H7 (cell line): ENCODE measurements at places on chromosomes 12 and 14. TPM values are rescaled to one million over a fixed set of nuclear protein-coding genes. Genes with fewer than 3 reads are reported as not detected.

The TMEM119 gene
- total RNA-seq, result 0.24 and 0.85 TPM in 2 replicates

The DCN gene
- 0.22 TPM in 1 of 2 replicates, not detected in the other for total RNA-seq

- DNase-seq, result no peak
Measured at GRCh38 chr14:61558271-61558670, 137.0 kb upstream of the HIF1A start.

The HAL gene
- 0.10 and 0.15 TPM in 2 replicates for total RNA-seq

The TMCC3 gene
- 0.62 and 1.3 TPM in 2 replicates for total RNA-seq

- DNase-seq, result no peak
Measured at GRCh38 chr12:69167648-69168165, 71.7 kb upstream of the CPSF6 start.

DNA sequence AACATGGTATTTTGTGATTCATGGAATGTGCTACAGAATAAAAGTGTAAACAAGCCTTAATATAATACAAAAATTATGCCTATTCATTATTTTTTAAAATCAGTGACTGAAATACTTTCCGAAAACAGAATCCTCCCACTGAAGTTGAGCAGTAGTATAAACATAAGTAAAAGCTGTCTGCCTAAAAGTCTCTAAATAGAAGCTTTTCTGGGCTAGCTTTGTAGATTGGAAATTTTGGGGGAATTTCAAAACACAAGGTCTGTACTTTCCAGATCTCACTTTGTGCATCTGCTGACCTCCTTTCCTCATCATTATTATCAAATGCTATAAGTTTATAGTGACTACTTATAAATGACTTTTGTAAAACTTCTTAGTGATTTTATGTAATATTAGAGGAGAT, 80.4 kb upstream of the TRHDE start:
- DNase-seq, result no peak

DNA sequence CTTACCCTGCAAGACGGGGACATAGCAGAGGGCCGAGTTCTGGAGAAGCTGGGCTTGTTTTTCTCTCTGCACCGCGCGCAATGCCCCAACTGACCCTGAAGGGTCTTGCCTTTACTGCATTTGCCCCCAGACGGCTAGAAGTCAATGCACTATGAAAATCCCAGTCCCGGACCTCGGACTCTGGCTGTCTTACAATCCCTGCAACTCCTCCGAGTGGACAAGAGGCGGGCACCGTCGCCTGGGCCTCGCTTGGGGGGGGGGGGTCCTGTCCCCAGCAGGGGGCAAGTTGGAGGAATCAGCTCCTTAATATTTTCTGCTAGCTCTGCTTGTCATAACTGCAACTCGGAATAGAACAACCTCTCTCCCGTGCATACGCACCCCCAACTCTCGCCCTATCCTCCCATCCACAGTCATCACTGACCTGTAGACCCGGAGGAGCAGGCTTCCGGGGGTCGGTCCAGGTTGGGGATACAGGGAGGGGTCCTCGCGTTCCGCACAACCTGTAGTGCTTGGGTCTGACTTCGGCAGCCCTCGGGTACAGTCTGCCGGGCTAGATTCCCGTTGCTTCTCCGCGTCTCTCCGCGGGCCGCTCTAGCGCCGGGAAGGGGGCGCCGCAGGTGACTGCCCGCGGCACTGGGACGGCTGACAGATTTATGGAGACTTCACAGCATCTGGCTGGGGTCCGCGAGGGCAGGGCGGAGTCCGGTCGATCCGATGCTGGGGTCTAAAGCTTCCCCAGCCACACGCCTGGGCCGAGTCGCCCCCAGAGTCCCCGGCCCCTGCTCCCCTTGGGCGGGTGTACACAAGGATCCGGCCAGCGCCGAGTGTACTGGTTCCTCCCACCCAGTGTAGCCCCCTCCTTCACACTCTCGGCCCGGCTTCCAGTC, 3.3 kb upstream of the PAX9 start:
- peak; percentile 71 for DNase-seq

DNA sequence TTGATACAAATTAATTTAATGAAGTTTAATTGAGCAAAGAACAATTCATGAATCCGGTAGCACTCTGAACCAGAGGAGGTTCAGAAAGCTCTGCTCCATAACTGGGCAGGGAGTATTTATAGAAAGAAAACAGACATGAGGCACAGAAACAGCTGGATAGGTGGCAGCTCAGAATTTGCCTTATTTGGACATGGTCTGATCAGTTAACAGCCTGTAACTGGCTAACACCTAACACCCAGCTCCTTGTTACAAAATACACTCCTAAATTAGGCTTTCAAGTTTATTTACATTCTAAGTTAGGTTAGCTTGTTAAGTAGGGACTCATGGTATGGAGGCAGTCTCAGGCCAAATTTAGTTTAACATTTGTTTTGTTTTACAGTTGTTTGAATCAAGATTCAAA, 67.8 kb upstream of the TMCC3 start:
- DNase-seq, result no peak

GRCh38 chr12:113655919-113656318, 184.2 kb upstream of the LHX5 start:
- no peak for DNase-seq

DNA sequence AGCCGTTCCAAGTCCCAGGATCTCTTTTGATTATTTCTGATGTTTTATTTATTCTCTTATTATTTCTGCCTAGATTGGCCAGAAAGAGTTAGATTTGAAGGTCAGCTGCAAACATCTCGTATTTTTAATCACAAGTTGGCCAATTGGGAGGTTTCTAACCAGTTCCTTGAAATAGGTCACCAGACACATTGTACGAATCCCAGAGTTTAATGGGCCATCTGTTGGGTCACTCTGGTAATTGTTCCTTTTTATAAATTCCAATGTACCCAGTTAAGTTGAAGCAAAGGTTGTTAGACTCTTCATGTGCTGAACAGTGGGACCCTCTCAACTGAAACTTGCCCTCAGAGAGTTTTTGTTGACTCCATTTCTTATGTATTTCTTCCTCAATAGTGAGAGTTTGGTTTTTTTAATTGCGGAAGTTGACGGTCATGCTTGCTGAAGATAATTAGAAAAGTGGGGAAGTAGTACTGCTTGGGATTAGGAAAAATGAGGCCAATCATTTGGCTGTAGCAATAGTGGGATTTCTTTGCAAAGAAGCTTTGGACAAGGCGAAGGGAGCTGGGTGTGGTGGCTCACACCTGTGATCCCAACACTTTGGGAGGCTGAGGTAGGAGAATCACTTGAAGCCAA, 382.7 kb upstream of the RGS6 start:
- DNase-seq, result no peak

DNA sequence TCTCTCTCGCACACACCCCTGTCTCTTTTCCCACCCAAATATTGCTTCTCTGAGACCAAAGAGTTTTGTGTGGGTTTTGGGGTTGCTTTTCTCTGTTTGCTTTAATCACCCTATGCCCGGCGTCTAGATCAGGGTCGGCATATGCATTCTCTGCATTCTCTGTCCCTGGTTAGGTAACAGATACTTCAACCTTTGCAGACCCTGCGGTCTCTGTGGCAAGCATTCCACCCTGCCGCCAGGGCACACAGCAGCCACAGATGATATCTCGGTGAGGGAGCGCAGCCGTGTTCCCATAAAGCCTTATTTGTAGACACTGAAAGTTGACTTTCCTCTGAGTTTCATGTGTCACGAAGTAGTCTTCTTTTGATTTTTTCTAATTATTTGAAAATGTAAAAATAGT, 110.4 kb upstream of the FZD10 start:
- no peak for DNase-seq

The PKP2 gene
- total RNA-seq, result 18.2 and 18.3 TPM in 2 replicates

The NRIP2 gene
- total RNA-seq, result not detected in 2 replicates

DNA sequence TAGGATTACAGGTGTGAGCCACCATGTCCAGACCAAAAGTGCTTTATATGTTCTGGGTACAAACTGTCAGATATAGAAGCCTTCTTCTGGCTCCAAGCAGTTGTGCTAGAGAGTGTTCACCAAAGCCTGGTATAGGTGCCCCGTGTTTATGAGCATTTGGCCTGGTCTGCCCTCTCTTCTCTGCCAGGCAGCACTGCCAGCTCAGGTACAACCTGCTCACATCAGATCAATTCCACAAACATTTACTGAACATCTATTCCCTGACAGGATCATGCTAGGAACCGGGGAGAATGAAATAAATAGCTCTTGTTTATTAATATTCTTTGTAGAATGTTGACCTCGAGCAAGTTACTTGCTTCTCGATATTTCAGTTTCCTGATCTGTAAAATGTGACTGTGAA, 20.0 kb upstream of the SOCS2 start:
- DNase-seq, result no peak

DNA sequence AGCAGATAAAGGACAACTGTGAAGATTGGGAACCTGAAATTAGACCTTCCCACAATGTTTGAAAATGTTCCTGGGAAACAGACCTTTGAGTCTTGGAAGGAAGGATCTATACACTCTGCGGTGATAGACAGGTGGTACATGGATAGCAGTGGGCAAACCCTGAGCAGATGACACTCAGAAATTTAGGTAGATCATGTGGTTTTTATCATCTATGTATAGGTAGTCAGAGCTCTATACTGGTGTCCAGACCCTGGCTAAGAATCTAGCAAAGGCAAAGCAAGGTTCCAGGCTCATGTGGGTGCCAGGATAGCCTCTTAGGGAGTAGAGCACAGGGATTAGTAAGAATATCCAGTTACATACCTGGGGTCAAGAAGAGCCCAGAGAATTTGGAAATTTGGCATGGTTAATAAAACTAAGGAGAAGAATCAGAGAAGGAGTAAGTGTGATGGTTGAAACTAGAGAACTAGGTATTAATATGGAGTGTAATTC, 331.2 kb upstream of the FBXO33 start:
- no peak for DNase-seq

The SELPLG gene
- 0.10 and 0.15 TPM in 2 replicates for total RNA-seq

GRCh38 chr14:100332797-100333196, 9.7 kb downstream of the SLC25A47 start:
- no peak for DNase-seq

DNA sequence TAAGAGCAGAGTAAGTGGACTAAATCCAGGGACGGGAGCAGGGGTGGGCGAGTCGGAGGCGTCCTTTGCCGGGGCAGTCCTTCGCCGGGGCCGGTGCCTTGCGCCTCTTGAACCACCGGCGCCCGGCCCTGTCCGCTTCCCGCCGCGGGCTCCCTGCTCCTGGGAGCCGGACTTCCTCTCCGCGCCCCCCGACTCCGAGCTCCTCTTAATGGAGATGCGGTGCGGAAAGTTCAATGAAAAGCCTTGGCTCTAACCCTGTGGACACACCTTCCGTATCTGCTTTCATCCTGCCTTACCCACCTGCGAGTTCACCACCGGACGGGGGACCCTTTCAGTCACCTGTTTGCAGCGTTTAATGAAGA, 412 bp downstream of the FGFR1OP2 start:
- DNase-seq, result no peak

- no peak for DNase-seq
Measured at GRCh38 chr12:33614630-33615029, 175.0 kb upstream of the SYT10 start.

DNA sequence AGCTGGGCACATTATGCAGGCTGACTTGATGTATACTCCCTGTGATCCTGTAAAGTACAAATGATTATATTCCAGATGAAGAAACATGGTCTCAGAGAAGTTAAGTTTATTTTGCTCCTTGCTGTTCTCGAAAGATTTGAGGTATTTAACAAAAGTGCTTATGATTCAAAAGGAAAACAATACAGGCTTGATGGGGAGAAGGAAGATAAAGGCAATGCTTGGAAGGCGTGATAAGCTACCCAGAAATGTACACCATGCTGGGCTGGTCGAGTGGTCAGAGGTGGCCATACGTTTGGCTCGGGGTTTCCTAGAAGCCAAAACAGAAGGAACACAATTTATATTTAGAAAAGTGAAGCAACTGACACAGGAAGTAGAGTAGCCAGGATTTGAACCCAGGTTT, 201.0 kb downstream of the KTN1 start:
- DNase-seq, result no peak

The RAB2B gene
- total RNA-seq, result 21.5 and 26.8 TPM in 2 replicates

DNA sequence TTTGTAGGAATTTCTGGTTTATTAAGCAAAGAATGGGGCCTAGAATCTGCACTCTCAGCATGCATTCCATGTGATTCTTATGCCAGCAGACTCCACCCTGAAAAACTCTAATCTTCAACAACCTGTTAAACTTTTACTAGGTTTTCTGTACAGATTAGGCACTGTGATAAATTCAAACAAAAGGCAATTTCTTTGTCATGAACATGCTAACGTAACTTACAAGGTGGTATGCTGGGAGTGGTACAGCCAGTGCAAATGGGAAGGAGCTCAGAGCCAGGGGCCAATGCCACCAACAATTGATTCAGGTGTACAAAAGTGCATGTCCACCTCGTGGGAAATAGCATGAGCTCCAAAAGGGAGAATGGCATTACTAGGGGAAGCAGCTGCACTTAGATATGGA, 83.0 kb downstream of the PPFIBP1 start:
- DNase-seq, result no peak

GRCh38 chr14:96574633-96575632, 72.8 kb downstream of the PAPOLA start:
- no peak for DNase-seq

DNA sequence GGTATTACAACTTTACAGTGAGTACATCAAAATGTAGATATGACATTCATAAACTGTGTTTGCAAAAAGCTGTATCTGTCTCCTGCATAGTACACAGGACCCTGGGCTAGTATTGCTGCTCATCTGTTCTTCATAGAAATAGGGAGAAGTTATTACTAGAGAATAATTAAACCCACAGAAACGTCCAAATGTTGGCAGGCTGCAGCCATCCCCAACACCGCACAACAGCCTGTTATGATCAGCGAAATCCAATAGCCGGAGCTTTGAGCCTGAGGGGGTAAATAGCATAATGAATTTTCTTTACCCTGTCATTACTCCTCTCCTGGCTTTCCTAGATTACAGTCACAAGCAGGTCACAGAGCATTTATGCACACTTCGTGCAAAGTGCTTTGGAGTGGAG, 178.0 kb downstream of the DACT1 start:
- DNase-seq, result no peak

- DNase-seq, result no peak
Measured at GRCh38 chr12:58883576-58884334, 36.5 kb downstream of the LRIG3 start.

GRCh38 chr12:110930348-110931314, 10.3 kb upstream of the MYL2 start:
- no peak for DNase-seq

The AKAP6 gene
- 0.22 and 0.28 TPM in 2 replicates for total RNA-seq

GRCh38 chr12:85951823-85952222, 77.7 kb downstream of the NTS start:
- no peak for DNase-seq

DNA sequence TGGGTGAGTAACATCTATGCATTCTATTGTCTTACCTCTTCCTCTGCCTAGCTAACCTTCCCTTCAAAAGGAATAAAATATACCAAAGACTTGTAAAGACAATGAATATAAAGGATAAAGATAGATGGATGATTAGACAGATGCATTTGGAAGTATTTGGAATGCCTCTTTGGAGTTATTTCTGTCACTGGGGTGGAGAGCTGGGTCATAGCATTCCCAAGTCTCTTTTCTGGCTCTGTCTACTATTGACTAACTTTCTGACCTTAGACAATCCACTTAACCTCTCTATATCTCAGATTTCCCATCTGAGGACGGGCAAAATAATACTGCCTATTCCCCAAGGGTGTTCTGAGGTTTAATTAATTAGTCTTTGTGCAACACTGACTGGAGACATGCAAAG, 517.4 kb downstream of the DIO2 start:
- DNase-seq, result no peak

- no peak for DNase-seq
Measured at GRCh38 chr12:76871742-76872141, 7.1 kb downstream of the CSRP2 start.

The CMTM5 gene
- 0.14 TPM in 1 of 2 replicates, not detected in the other for total RNA-seq

GRCh38 chr12:118315821-118316220, 56.9 kb downstream of the TAOK3 start:
- no peak for DNase-seq
